Gastrocnemius medialis (tissue), 4 donors: ENCODE measurements at places on chromosomes 11 and 22. TPM values are rescaled to one million over a fixed set of nuclear protein-coding genes. Genes with fewer than 3 reads are reported as not detected.

The JAML gene
- total RNA-seq: 0.82 TPM

The TRIM48 gene
- not detected for total RNA-seq

The PATE4 gene
- total RNA-seq: not detected

The MOGAT2 gene
- total RNA-seq: 0.10 TPM

The BARX2 gene
- total RNA-seq: not detected

DNA sequence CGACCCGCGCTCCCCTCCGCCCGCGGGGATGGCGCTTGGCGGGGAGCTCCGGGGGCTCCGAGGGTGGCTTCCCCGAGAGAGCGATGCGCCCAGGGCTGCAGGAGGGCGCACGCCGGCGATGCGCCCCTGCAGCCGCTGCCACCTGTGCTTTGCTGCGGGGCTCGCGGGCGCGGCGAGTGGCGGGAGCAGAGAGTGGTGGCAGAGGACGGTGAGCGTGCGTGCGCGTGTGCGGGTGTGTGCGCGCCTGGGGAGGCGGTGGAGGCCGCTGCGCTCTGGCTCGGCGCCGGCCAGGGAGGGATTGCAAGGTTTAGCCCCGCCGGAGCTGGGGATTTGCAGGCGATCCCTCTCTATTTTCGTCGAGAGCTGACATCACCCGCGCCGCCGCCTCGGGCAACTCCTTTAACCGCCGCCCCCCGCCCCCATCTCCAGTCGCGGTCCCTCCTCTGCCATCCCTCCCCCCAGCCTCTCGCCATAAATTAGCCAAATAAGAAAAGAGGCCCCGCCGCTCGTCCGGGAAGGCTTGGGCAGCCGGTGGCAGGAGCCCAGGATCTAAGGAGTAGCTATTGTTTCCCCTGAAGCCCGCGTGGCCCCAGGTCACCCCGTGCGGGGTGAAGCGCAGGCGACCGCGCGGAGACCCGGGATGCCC lies at the start of gene SLC1A2:
SLC1A2 (minus strand) TSS at position 375 of the 646 bp plus-strand sequence. CDS start 592 bp downstream, outside the sequence.
- no peak for DNase-seq
- peaks cover 24% of the 10 kb centered on the region for H3K4me1 ChIP-seq
- H3K36me3 ChIP-seq: no peaks in the 10 kb centered on the region
- H3K4me3 ChIP-seq: peak within 1 kb of the TSS; percentile 50
- H3K27ac ChIP-seq: no peak within 1 kb of the TSS
- peaks cover 40% of the 10 kb centered on the region for H3K27me3 ChIP-seq

DNA sequence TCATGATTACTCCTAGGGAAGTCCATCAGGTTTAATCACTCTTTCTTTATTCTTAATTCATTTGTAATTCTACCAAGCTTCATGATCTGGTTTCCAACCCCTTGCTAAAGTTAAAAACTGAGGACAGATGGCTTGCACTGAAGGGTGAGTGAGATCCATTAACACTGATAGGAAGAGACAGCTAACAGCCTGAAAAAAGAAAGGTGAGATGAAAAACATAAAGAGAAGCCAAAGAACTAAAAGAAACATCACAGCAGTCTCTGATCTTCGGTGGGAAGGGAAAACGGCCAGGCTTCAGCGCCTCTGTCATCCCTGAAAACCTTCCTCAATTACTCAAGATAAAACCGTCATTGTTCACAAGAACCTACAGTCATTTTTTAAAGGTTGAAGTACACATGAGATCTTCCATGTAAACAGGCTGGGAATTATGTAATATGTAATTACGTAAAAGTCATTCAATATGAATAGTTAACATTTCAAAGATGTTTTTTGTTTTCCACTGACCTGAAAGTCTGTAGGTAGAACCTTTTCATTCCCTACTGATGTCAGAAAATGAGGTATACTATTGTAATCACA lies 41.3 kb downstream of the VSIG10L2 start:
- H3K36me3 ChIP-seq: no peaks in the 10 kb centered on the region
- no peak overlapping the region for H3K27ac ChIP-seq
- no peak overlapping the region for H3K4me3 ChIP-seq
- DNase-seq: no peak
- H3K27me3 ChIP-seq: no peaks in the 10 kb centered on the region

GRCh38 chr11:75767228-75767572 lies 1.4 kb upstream of the DGAT2 start:
- H3K27me3 ChIP-seq: no peaks in the 10 kb centered on the region
- H3K36me3 ChIP-seq: no peaks in the 10 kb centered on the region
- peaks cover 16% of the 10 kb centered on the region for H3K4me1 ChIP-seq
- H3K4me3 ChIP-seq: no peak overlapping the region

DNA sequence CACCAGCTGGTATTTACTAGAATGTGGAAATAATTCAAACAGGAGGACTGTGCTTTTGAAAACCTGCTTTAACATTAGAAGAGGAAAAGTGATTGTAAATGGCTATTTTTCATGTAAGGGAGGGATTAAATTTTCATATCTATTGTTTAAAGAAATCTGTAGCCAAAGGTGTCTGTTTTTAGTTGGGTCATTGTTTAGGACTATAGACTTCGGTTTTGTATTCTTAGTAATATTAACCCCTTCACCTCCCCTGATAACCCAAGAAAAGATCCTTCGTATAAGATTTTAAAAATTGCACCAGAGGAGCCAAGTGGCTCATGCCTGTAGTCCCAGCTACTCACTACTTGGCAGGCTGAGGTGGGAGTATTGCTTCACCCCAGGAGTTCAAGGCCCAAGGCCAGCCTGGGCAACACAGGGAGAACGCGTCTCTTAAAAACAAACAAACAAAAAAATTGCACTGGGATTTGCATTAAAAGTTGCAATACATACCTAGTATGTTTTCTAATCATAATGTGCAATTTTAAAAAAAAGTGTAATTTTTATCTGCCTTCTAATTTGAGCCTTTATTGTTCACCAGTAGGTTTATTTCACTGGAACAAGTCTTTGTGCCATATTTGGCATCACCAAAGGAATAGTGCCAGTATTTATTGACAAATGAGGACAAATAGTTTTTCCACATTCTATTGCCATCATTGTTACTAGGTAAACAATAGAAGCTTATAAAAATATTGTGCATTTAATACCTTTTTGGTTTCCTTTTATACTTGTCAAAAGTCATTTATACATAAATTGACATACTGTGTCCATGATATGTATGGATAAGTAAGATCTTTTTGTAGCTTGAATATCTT lies 34.3 kb downstream of the MTMR3 start:
- H3K27me3 ChIP-seq: no peaks in the 10 kb centered on the region
- H3K4me1 ChIP-seq: peaks cover 80% of the 10 kb centered on the region
- peak overlapping the region; percentile 78 for H3K27ac ChIP-seq
- no peak overlapping the region for H3K4me3 ChIP-seq
- H3K36me3 ChIP-seq: no peaks in the 10 kb centered on the region
- peak; percentile 79 for DNase-seq

- no peak overlapping the region for H3K4me3 ChIP-seq
- no peak for DNase-seq
- no peaks in the 10 kb centered on the region for H3K27me3 ChIP-seq
- no peaks in the 10 kb centered on the region for H3K4me1 ChIP-seq
- H3K36me3 ChIP-seq: no peaks in the 10 kb centered on the region
- no peak overlapping the region for H3K27ac ChIP-seq
Measured at GRCh38 chr11:23370580-23371275, 510.5 kb upstream of the CCDC179 start.

- H3K27ac ChIP-seq: no peak overlapping the region
- no peaks in the 10 kb centered on the region for H3K27me3 ChIP-seq
- H3K4me1 ChIP-seq: no peaks in the 10 kb centered on the region
- no peak for DNase-seq
- no peaks in the 10 kb centered on the region for H3K36me3 ChIP-seq
Measured at GRCh38 chr11:128308794-128309193, 278.6 kb downstream of the ETS1 start.

- H3K36me3 ChIP-seq: peaks cover 18% of the 10 kb centered on the region
- no peak overlapping the region for H3K27ac ChIP-seq
- no peaks in the 10 kb centered on the region for H3K4me1 ChIP-seq
- H3K4me3 ChIP-seq: no peak overlapping the region
- no peaks in the 10 kb centered on the region for H3K27me3 ChIP-seq
- peak; percentile 6 for DNase-seq
Measured at GRCh38 chr11:75273411-75274391, 33.1 kb downstream of the TPBGL start.

GRCh38 chr11:2440646-2441045 lies 3.7 kb downstream of the TRPM5 start:
- H3K4me1 ChIP-seq: no peaks in the 10 kb centered on the region
- H3K4me3 ChIP-seq: no peak overlapping the region
- peaks cover 32% of the 10 kb centered on the region for H3K27me3 ChIP-seq
- no peaks in the 10 kb centered on the region for H3K36me3 ChIP-seq
- DNase-seq: no peak

DNA sequence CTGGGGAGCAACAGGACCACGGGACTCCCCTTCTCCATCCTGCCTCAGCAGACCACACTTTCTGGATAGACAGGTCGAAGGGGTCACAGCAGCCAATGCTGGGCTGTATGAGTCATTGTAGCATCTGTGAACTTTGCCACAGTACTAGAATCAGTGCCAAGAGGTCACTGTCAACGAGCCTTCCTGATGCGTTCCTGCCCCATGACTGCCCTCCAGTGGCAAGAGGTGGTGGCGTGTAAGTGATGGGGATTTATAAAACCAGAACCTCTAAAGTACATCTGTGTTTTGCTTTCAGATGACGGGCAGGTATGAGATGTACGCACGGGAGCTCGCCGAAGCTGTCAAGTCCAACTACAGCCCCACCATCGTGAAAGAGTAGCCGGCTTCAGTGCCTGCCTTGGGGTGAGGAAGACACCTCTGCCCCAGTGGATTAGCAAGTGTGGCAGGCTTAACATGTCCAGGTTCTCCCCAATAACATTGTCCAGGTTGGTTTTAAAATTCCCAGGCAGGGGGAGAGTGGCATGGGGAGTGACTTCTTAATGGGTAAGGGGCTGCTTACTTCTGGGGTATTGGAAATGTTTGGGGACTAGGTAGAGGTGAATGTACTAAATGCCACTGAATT lies 29.4 kb downstream of the GUCD1 start:
- no peaks in the 10 kb centered on the region for H3K27me3 ChIP-seq
- no peak overlapping the region for H3K27ac ChIP-seq
- peaks cover 4% of the 10 kb centered on the region for H3K4me1 ChIP-seq
- H3K36me3 ChIP-seq: no peaks in the 10 kb centered on the region

GRCh38 chr11:680970-681369 lies 14.1 kb downstream of the DEAF1 start:
- no peak overlapping the region for H3K27ac ChIP-seq
- H3K27me3 ChIP-seq: no peaks in the 10 kb centered on the region
- DNase-seq: no peak
- no peak overlapping the region for H3K4me3 ChIP-seq

DNA sequence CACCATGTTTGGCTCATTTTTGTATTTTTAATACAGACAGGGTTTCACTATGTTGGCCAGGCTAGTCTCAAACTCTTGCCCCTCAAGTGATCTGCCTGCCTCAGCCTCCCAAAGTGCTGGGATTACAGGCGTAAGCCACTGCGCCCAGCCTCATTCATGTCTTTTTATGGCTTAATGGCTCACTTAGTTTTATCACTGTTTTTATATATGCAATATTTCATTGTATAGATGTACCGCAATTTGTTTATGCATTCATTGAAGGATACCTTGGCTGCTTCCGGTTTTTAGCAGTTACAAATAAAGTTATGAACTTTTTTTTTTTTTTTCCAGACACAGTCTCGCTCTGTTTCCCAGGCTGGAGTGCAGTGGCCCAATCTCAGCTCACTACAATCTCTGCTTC lies 5.5 kb upstream of the TCN2 start:
- H3K27ac ChIP-seq: no peak overlapping the region
- H3K36me3 ChIP-seq: no peaks in the 10 kb centered on the region
- H3K4me1 ChIP-seq: peaks cover 12% of the 10 kb centered on the region
- DNase-seq: no peak
- no peaks in the 10 kb centered on the region for H3K27me3 ChIP-seq
- no peak overlapping the region for H3K4me3 ChIP-seq

DNA sequence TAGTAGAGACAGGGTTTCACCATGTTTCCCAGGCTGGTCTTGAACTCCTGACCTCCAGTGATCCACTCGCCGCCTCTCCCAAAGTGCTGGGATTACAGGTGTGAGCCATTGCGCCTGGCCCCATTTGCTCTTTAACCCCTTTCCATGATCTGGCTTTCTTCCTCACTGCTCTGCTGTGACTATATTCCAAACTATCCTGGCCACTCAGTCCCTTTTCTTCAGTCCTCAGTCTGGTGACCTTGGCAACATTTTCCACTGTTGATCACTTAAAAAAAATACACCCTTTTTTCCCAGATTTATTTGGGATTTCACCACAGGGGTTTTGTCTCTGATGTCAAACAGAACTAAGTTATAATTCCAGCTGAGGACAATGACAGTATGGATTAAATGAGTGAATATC lies 24.5 kb downstream of the MMP20 start:
- H3K36me3 ChIP-seq: no peaks in the 10 kb centered on the region
- H3K27me3 ChIP-seq: no peaks in the 10 kb centered on the region
- H3K27ac ChIP-seq: no peak overlapping the region
- H3K4me3 ChIP-seq: no peak overlapping the region

DNA sequence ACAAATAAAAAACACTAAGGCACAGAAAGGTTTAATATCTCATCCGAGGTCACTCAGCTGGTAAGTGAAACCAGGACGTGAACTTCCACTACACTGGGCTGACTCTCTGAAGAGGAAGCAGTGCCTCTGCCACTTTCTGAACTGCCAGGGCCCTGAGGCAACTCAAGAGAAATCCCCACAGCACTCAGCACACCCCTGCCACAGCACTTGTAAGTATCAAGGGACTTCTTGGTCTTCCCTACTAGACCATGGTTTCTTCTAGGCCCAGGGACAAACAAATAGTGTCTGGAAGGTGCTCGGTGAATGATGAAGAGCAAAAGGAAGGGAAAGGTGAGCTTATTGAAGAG lies 49.7 kb downstream of the RPL27A start:
- H3K27me3 ChIP-seq: no peaks in the 10 kb centered on the region
- no peaks in the 10 kb centered on the region for H3K36me3 ChIP-seq
- H3K27ac ChIP-seq: peak overlapping the region; percentile 72
- DNase-seq: no peak
- H3K4me1 ChIP-seq: peaks cover 32% of the 10 kb centered on the region

GRCh38 chr11:127110542-127110941 lies 110.0 kb upstream of the KIRREL3 start:
- no peaks in the 10 kb centered on the region for H3K4me1 ChIP-seq
- H3K27ac ChIP-seq: no peak overlapping the region
- H3K4me3 ChIP-seq: no peak overlapping the region
- H3K27me3 ChIP-seq: no peaks in the 10 kb centered on the region

- no peak within 1 kb of the TSS for H3K4me3 ChIP-seq
- no peak within 1 kb of the TSS for H3K27ac ChIP-seq
- no peak for DNase-seq
- H3K36me3 ChIP-seq: no peaks in the 10 kb centered on the region
- H3K4me1 ChIP-seq: no peaks in the 10 kb centered on the region
Measured at GRCh38 chr11:27040302-27041115, at the start of gene BBOX1. Gene BBOX1, plus strand, starts transcription at chr11:27040815. Its CDS starts 14,616 bp downstream, at chr11:27055431.

DNA sequence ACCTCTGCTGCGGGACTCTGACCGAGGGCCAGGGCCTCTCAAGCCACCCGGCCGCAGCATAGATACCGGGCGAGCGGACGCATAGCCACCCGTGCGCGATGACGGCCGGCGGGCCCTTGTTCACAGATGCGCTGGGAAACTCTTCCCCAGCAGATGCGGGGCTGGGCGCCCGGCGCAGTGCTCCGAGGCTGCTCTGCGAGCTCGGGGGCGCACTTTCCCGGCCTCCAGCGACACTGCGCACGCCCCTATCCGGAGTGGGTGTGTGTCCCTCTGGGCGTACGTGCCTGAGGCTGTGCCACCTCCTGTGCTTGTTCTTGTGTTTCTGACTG lies 104.7 kb upstream of the E2F8 start:
- no peaks in the 10 kb centered on the region for H3K4me1 ChIP-seq
- DNase-seq: no peak
- no peaks in the 10 kb centered on the region for H3K36me3 ChIP-seq
- H3K4me3 ChIP-seq: peak overlapping the region; percentile 46

GRCh38 chr22:17716529-17716928 lies 57.7 kb downstream of the BID start:
- no peaks in the 10 kb centered on the region for H3K36me3 ChIP-seq
- DNase-seq: no peak
